ENCODE measurements at places on chromosomes 6 and 20.
A peak's percentile ranks its signal among the peaks of the same experiment; 100 is the strongest.

DNA sequence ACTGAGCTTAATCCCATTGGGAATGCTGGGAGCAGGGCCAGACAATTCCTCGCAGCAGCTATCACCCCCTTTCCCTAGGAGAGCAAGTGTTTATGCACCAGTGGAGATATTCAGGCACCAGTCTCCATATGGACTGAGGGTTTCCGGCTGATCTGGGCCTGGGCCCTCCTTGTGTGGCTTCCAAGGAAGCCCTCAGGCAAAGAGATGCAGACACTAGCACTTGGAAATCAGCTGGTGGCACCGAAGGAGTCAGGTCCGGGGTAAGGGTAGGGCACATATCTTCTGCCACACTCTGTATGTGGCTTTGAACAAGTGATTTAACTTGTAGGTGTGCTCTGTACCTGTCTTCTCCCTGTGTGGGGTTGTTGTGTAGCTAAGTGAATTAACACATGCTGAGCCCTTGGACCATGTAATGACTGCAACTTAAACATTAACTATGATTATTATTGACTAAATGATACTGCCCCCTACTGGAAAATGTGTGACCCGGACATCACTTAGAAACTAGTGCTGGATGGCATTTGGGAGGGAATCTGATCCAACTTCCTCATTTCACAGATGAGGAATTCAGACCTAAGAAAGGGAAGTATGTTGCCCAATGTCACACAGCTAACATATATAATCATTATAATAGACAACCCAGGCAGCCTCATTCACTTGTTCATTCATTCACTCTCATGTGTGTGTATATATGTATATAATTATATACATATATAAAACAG, 19.3 kb upstream of the WFDC2 start:
- peak; percentile 30 for DNase-seq

DNA sequence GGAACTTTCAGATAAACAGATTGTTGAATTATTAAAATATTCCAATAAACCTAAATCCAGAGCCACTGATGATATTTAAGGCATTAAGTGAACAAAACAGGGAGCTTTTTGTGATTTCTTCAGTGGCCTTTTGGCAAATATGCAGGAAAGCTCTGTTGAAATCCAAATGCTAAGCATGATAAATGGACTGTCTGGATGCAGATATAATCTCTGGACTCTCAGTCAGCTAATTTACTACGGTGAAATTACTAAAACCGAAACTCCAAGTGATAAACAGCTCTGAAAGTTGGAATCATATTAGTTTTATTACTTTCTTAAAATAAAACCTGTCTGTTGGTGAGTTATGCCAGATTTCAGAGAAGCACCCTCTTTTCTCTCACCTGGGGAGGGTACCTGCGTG, 120.3 kb downstream of the IMPG1 start:
- DNase-seq: no peak

DNA sequence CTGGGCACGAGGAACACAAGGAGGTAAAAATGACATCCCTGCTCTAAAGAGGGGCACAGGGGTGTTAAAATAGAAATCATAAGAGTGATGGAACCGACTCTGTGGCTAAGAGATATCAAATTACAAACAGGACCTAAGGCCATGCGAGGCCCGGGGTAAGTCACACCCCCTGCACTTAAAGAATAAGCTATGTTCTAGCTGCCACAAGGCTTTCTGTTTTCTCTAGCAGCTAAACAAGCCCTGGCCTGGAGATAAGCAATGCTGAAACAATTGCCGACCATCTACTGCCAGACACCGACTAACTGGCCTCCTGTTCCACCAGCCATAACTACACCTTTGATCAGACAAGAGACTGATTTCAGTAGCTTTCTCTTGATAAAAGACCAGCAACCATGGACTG, 32.4 kb downstream of the MDGA1 start:
- no peak for DNase-seq

GRCh38 chr6:36216559-36216958, 20.0 kb downstream of the BRPF3 start:
- DNase-seq: no peak

- DNase-seq: no peak
These were observed 57.5 kb downstream of the CEBPB start for GRCh38 chr20:50248104-50248641.

DNA sequence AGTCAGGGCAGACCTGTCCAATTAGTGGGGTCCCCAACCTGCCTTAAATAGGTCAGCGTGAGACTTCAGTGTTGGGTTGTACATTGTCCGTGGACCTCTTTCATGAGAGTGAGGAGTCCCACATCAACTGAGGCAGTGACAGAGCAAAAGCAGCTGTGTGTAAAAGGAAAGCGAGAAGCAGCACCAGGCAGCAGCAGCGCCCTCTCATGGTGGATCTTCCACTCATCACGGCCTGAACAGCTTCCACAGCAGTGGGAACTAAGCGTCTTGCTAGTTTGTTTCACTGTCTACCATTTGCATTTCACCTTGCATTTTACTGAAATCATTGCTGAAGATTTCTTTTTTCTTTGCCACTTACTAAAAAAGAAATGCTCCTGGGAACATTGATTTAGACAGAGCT, 333.8 kb downstream of the PKHD1 start:
- DNase-seq: peak; percentile 15

- no peak for DNase-seq
These were observed 240.9 kb upstream of the RNF217 start for GRCh38 chr6:124721331-124721730.

DNA sequence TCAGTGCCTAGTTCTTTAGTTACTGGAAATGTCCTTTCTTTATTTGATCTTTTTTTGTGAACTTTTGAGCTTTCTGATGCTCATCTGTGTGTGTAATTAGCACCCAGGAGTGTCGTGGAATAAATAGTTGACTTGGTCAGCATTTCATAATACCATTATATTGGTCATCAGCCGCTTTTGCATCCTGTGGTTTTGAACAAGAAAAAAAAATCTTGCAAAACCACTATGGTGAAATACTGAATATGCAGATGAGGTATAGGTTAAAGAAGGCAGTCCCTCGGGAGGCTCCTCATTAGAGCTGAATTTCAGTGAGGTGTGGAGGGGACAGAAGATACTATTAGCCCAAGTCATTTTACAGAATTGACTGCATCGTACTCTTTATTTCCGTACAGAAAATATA, 90.1 kb downstream of the FOXO3 start:
- no peak for DNase-seq

DNA sequence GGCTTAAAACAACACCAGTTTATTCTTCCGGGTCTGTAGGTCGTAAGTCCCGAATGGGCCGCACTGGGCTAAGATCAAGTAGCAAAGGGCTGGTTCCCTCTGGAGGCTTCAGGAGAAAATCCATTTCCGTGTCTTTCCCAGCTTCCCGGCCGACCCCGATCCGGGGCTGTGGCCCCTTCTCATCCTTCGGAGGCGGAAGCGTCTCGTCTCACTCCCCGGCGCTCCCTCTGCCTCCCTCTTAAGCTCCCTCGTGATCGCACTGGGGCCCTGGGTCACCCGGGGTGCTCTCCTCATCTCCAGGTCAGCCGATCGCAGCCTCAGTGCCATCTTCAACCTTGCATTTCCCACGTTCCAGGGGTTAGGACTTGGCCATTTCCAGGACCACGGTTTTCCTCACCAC, 199.4 kb downstream of the WDR27 start:
- no peak for DNase-seq

- DNase-seq: no peak
These were observed 55.8 kb downstream of the ERMARD start for GRCh38 chr6:169807229-169807628.

DNA sequence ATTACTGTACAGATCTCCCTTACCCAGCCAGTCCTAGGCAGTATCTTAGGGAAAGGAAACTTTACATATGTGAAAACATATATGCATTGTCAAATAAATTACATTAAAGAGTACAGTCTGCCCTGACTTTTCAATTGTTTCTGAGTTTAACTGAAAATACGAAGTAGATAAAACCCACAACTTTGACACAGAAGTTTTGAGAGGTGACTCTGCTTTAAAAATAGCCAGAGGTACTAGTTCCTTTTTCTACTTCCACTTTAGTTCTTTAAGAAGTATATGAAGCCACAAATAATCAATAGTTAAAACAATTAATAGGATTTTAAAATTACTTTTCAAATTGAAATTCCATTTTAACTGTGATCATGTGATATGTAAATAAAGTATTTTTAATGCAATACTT, 62.9 kb downstream of the BMP5 start:
- no peak for DNase-seq

DNA sequence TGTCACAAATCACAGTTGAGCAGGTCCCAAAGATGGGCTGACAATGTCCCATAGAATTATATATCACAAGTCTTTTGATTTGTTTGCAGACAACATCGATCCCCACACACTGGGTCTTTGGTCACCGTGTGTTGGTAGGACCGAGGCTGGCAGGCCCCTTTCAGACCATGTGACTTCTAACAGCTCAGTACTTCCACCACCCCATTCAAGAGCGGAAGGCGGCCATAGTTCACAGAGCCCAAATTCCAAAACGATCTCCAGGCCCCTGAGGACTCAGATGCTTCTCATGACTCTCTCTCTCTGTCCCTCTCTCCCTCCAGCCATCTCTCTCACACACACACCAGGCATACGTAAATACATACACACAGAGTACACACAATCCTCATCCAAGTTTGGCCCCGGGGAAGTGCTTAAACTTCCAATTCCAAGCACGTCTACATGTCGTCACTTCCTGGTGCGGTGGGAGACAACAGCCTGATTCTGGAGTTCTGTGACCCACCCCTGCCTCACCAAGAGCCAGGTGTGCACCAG, 155.9 kb upstream of the INSM1 start:
- DNase-seq: no peak

DNA sequence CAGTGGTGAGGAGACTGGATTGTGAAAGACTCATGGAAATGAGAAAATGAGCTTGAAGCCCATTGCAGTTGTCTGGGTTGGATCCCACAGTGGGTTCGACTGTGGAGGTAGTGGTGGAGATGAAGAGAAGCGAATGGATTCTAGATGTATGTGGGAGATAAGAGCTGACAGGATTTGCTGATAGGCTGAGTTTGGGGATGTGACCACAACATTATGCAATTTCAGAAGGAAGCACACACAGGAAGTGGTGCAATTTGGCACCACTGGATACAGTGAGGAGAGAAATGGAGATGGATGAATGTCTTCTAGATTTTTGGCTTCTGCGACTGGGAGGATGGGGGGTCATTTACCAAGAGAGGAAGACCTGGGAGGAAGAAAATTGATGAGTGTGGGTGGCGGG, 64.4 kb upstream of the MAFB start:
- DNase-seq: no peak

- DNase-seq: no peak
These were observed 3.6 kb upstream of the CASP8AP2 start for GRCh38 chr6:89826029-89826528.

DNA sequence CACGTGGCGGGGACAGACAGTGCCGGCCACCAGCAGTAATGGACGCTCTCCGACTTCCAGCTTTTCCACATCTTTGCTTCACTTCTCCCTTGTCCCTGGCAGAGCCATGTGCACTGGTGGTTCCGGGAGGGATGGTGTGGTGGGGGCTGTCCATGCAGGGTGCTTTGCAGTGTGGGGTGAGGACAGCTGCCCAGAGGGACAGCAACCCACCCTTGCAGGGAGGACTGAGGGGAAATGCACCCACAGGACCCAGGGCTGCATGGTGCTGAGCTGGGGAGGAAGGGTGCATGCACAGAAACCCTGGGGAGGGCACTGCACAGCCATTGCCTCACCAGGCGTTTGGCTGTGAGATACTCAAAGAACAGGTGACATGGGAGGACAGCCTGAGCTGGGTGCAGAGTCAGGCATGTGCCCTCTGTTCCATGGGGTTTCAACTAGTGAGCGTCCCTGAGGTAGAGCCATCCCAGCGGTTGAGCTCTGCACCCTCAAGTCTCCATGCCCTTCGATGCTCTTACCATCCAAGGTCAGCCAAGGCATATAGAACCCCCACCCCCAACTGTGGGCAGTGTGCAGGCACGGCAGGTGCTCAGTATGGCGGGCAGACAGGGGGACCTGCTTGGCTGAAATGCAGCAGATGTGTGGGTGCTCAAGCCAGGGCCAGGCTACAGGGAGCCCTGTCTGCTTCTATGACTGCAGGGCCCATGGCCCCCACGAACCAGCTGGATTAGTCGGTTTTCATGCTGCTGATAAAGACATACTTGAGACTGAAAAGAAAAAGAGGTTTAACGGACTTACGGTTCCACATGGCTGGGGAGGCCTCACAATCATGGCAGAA, 239.7 kb downstream of the TTLL2 start:
- no peak for DNase-seq

GRCh38 chr20:59807909-59808728, 125.3 kb downstream of the SYCP2 start:
- no peak for DNase-seq

DNA sequence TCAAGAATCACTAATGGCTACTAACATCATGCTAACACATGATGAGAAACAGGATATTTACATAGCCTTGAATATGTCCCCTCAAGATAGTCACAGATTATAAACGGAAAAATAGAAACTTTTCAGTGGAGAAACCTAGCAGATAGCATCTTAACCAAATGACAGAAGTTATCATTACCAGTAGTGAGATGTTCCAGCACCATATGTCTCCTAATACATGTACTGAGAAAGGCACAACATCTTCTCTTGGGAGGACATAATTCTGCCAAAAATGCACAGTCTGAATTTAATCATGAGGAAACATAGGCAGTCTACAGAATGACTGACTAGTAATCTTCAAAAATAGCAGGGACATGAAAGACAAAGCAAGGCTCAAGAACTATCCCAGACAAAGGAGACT, 19.9 kb upstream of the PRIM2 start:
- no peak for DNase-seq

GRCh38 chr6:111922454-111923297, 49.4 kb upstream of the FYN start:
- no peak for DNase-seq

DNA sequence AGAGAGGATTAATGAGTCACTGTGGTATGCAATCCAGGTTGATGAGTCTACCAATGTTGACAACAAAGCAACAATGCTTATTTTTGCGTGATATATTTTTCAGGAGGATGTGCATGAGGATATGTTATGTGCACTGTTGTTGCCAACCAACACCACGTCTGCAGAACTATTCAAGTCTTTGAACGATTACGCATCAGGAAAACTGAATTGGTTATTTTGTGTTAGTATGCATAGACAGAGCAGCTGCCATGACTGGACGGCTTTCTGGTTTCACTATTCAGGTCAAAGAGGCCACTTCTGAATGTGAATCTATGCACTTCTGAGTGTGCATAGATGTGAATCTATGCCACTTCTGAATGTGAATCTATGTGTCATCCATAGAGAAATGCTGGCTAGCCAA, 134.0 kb upstream of the GRIK2 start:
- no peak for DNase-seq

Measured in activated naive CD4-positive, alpha-beta T cell treated with anti-CD3 and anti-CD28 coated beads for 36 hours (primary cell).